ENCODE measurements at places on chromosomes 4 and X.

DNA sequence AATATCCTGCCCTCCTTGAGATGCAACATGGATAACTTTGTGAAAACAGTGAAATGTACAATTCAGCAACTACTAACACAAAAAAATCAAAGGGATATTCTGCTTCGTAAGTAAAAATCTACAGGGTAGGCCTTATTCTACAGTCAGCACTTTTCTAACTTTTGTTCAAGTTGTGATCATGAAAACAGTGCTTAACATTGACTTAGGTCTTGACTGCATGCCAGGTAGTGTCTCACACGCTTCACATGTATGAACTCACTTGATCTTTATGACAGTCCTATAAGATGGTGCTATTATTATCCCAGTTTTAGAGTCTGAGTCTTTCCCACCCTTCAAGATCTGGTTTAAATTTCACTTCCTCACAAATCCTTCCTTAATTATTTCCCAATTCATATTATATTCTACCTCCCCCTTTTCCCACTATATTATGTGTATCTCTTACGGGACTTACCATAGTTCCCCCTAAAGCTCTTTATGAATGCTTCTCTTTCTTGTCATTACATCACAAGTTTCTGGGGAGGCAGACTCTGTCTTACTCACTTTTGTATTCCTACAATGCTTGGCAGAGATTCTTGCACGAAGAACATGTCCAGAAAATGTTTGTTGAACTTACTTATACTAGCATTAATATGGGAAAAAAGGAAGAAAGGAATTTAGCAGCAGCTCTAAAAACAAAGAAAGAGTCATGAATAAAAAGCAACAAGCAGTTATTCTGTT is 179.8 kb downstream of the SCFD2 start:
- DNase-seq, result peak; percentile 29

GRCh38 chrX:134875671-134876070 is 115.1 kb upstream of the SMIM10 start:
- no peak for DNase-seq

DNA sequence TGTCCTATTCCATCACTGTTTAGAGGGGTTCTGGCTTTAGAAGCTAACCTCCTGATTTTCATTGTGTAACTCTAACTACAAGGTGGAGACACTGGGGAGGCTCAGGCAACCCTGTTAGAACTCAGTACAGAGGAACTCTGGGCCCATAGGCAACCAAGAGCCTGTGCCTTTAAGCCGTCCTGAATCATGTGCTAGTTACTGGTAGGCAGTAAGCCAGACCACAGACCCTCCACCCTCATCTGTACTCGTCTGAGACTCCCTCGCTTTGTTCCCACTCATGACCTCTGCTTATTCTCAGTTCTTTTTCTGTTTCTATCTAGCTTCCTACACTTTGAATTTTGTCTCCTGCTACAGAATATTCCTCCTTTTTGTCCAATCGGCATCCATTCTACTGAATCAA is 31.4 kb downstream of the TBC1D1 start:
- DNase-seq, result no peak

GRCh38 chr4:86895692-86896488 is 3.7 kb upstream of the C4orf36 start:
- DNase-seq, result peak; percentile 46

DNA sequence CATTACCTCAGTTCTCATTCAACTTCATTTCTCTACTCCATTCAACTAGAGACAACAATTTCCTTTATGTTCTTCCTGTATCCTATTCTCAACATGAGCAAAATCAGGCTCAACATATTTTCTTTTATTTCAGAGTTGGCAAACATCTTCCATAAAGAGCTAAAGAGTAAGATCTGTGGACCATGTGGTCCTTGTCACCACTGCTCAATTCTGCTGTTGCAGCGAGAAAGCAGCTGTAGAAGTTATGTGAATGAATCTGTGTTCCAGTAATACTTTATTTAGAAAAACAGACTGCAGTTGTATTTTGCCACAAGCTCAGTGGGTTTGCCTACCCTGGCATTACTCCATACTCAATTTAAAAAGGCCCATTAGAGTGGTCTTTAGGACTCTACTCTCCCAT is 2057.3 kb downstream of the ARAP2 start:
- DNase-seq, result no peak

DNA sequence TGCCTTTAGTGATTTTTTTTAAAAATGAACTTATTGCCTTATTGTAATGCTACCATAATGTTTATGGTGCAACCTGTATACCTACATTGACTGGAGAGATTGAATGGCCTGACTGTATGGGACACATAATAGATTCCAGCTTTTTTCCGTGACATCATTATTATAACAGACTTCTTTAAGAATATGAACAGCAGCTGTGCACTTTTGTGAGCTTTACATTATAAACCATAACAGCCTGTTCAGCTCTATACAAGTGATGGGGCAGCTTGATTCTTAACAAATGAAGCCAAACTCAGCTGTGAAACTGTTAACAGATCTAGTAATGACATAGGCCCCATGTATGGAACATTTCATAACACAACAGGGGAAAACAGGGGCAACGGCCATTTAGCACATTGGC is 187.0 kb downstream of the BMPR1B start:
- DNase-seq, result no peak

- no peak for DNase-seq
Measured at GRCh38 chrX:52870046-52870445, 2.2 kb upstream of the XAGE3 start.

DNA sequence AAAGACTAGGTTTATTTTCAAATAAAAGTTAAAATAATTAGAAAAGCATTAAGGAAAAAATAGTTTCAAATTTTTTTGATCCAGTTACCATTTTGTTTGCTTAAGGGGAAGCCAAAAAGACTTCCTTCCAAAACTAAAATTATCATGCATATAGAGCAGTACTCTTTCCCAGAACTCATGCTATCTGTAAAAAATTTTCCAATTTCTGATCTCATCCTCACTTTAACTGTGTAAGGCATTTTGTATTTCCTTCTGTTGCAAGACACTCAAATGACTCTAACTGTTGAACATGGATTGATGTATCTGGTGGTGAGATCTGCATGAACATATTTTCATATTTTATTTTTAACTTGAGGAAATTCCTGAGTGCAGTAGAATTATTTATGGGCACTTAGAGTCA is 150.1 kb downstream of the ADAM29 start:
- DNase-seq, result no peak

DNA sequence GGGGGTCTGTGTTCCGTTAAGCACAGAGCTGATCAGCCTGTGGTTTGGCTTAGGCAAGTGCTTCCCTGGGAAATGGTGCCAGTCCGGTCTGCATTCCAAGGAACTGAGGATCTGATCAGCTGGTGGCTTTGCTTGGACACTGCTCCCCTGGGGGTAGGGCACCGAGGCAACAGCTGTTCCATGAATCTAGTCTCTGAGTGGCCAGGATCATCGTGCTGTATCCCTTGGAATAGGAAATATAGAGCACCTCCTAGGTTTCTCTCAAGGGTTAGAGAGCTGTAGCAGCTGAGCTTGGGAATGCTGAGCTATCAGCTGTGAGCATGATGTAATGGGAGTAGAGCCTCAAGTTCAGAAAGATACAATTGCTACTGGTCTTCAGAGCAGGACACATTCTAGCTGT is 863.9 kb downstream of the RAPGEF2 start:
- DNase-seq, result no peak

GRCh38 chrX:107484002-107484726 is 34.7 kb downstream of the FRMPD3 start:
- DNase-seq, result no peak

GRCh38 chrX:56782352-56782751 is 53.3 kb downstream of the NBDY start:
- no peak for DNase-seq

DNA sequence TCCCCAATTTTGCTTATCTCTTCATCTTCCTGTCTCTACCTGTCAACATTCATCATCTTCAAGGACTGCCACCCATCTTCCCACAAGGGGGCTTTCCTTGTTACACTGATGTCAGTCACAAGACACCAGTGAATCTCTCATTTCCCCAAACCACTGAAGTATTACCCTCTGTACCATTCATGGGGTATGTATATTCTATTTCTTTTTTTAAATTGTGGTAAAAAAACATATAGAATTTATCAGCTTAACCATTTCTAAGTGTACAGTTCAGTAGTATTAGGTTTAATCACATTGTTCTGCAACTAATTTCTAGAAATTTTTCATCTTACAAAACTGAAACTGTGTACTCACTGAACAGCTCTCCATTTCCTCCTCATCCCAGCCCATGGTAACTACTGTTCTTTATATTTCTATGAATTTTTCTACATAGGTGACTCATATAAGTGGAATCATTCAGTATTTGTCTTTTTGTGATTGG is 98.6 kb downstream of the LARP7 start:
- DNase-seq, result no peak

- DNase-seq, result no peak
Measured at GRCh38 chr4:83708500-83709175, 172.7 kb downstream of the GPAT3 start.

DNA sequence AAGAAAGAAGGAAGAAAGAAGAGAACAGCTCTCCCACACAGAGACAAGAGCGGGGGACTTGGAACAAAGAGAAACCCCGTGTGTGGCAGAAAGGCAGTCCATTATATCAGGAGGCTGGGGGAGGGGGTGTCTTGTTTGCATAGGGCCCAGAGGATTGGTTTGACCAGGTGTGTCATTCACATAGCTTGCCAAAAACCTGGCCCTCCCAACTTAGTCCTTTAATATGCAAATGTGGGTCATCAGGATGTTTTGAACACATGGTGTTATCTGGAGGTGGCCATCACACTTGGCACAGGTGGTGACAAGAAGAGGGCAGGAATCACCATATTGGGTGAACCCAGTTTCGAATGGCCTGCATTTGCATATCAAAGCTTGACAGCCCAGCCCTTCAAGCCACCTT is 111.7 kb downstream of the LINC00632 start:
- no peak for DNase-seq

DNA sequence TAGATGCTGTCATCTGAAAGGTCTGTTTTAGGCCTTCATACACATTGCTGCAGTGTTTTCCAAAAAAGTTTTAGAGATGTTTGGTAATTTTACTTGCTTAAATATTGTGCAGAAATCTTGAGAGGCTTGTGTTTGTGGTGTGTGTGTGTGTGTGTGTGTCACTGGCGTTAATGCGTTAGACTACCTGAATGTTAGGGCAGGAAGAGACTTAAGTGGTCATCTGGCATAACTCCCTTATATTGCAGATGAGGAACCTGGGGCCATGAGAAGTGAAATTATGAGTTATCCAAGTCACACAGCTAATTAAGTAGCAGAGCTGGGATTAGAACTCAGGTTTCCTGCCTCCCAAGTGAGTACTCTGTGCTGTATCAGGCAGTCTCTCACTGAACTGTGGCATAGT is 1.4 kb downstream of the LSM6 start:
- DNase-seq, result no peak

DNA sequence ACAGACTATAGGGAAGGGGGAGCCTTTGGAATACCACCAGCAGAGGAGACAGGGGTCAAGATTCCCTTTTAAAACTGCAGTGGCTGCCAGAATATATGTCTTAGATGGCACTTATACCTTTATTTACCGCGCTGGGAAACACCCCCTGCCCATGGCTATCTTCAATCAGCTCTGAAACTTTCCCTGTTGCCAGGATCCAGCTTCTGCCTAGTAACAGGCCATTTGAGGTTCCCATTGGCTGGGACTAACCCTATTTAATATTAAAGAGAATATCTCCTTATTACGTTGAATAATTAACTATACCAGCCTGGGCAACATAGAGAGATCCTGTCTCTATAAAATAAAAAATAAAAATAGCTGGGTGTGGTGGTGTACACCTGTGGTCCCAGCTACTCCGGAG is 23.8 kb downstream of the SOWAHB start:
- DNase-seq, result no peak

DNA sequence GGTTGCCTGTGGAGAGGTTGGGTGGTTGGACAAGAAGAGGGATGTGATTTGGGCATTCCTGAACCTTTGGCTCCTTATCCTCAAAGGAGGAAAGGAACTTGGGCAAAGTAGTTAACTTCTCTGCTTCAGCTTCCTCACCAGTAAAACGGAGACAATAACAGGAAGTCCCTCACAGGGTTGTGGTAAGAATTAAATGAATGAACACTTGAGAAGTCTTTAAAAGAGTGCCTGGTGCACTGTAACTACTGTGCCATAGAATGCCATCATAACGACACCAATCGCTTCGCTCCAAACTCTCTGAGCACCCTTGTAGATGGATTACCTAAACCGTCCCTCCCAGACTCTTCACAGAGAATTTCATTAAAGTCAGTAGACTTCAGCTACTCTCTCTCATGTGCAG is 10.5 kb downstream of the ZCCHC18 start:
- DNase-seq, result no peak

DNA sequence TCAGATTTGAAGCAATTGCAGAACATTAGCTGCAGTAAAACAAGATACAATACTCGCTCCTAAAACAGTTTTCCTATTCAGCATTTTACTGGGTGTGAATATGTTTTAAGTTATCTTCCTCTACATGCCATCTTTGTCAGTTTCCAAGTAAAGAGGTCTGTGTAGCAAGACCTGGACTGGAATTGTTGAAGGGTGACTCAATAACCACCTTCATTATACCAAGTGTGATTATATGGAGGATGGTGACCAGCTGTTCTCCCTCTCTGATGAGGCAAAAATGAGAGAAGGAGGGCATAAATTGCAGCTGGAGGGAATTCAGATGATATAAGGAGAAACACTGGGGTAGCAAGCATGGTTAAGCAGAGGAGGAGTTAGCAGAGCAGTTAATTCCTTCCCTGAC is 922.1 kb upstream of the SLIT2 start:
- peak; percentile 39 for DNase-seq

DNA sequence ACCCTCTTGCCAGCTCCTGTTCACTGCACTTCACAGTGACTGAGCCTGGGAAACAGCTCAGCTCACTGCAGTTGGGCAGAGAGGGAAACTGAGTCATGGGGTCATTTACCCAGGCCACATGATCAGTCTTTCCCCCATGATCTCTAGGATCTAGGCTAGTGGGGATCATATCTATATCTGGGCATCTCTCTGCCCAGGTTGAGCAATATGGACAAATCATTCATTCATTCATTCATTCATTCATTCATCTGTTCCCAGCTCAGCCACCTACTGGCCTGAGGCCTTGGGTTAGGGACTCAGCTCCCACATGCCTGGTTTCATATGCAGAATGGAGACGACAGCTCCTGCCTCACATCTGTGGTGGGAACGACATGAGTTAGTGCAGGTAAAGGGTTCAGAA is 45.3 kb upstream of the HMX1 start:
- no peak for DNase-seq

DNA sequence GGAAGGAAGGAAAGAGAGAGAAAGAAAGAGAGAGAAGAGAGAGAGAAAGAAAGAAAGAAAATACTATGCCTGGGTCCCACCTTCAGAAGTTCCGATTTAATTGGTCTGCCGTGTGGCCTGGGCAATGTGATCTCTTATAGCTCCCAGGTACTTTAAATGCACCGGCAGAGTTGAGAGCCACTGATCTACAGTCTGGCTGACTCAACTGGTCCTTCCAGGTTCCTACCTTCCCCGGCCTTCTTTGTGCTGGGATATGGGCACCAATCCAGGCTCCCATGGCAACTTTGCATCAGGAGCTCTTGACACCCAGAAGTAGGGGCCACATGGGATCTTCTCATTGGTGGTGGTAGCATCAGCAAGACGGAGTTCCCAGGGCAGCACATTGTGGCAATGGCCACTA is 186.5 kb upstream of the ATP6AP2 start:
- no peak for DNase-seq

GRCh38 chr4:41215969-41216293 is 1.6 kb upstream of the APBB2 start:
- no peak for DNase-seq

- DNase-seq, result no peak
Measured at GRCh38 chr4:83556006-83556707, 20.2 kb downstream of the GPAT3 start.
